Activated T-helper 1 cell treated with anti-CD3 and anti-CD28 coated beads, Interleukin-12 subunit alpha, Interleukin-12 subunit beta, Interleukin-2, Interleukin-4 antibody, amounts not matched to agents 30 ng/mL and 10 ng/mL and 1 ng/mL, durations not matched to agents 14 hours and 24 hours and 36 hours (primary cell): ENCODE measurements at places on chromosomes 6 and 20.

DNA sequence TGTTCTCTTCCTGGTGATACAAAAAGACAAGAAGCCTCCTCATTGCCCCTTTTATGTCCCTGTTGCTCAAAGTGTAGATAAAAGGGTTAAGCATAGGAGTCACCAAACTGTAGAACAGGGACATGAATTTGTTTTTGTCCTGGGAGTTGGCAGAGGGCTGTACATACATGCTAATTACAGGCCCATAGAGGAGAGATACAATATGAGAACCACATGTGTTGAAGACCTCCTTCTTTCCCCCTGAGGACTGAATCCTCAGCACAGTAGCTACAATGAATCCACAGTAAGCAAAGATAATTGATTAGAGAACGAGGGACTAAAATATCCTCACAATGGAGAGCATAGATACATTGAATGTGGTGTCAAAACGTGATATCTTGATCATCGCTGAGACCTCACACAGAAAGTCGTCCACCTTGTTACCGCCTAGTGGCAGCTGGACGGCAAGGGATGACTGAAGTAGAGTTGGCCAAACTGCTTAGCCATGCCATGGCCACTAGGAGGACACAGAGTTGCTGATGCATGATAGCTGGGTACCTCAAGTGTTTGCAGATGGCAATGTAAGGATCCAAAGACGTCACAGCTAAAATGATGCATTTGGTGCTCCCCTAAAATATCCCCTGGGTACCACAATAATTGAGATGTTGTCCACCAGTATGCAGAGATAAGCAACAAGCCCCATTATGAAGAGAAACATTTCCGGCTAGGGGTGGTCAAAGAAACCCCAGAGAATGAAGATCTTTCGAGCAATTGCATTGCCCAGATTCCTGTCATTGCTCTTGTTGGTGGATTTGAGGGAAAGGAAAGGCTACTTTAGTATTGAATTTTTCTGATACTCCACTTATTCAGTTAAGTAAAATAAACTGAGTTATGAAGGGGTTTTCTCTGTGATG lies 15.0 kb downstream of the OR2B3 start:
- peaks cover 6% of the 10 kb centered on the region for H3K27me3 ChIP-seq
- H3K36me3 ChIP-seq, result no peaks in the 10 kb centered on the region
- no peak overlapping the region for H3K27ac ChIP-seq
- no peak overlapping the region for H3K4me3 ChIP-seq
- DNase-seq, result no peak
- H3K4me1 ChIP-seq, result no peaks in the 10 kb centered on the region

DNA sequence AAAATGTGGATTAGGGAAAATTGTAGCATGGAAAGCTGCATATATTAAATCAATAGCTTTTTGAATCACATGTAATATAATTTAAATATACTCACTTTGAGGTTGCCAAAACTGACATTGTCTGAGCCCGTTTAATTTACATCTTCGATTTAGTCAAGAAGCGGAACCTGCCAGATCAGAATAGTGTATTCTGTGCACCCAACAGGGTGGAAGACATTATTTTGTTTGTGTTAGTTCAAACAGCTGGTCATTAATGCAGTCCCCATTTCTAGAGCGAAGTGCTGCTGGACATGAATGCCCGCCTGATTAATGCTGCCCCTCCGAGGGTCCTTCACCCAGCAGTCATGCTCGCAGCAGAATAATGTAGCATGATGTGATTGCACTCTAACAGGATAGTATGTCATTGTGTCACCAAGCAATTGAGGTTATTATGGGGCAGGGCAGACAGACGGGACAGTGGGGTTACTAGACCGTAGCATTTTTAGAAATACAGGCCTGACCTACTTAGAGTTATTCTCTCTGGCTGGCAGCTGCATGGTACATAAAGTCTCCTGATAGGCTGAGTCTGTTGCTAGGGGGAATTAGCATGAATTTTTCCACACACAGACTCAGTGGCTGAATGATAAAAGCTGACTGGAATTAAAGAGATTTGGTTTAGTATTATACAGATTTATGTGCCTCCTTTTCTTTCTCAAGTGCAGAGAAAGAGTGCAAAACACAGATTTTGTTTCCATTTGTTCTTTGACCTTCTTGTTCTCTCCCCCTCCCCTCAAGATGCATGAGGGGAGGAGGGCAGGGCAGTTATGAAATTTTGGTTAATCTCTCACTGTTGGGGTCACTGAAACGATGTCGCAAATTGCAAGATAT lies 147.1 kb downstream of the PRL start:
- no peak overlapping the region for H3K27ac ChIP-seq
- no peak overlapping the region for H3K4me3 ChIP-seq

- H3K36me3 ChIP-seq, result no peaks in the 10 kb centered on the region
- peak overlapping the region; percentile 84 for H3K4me3 ChIP-seq
- peaks cover 33% of the 10 kb centered on the region for H3K27me3 ChIP-seq
These were observed 26.1 kb downstream of the TTLL2 start for GRCh38 chr6:167350731-167351655.

GRCh38 chr6:153698637-153699036 lies 340.4 kb upstream of the OPRM1 start:
- no peaks in the 10 kb centered on the region for H3K36me3 ChIP-seq
- H3K4me1 ChIP-seq, result no peaks in the 10 kb centered on the region
- DNase-seq, result no peak
- no peaks in the 10 kb centered on the region for H3K27me3 ChIP-seq

DNA sequence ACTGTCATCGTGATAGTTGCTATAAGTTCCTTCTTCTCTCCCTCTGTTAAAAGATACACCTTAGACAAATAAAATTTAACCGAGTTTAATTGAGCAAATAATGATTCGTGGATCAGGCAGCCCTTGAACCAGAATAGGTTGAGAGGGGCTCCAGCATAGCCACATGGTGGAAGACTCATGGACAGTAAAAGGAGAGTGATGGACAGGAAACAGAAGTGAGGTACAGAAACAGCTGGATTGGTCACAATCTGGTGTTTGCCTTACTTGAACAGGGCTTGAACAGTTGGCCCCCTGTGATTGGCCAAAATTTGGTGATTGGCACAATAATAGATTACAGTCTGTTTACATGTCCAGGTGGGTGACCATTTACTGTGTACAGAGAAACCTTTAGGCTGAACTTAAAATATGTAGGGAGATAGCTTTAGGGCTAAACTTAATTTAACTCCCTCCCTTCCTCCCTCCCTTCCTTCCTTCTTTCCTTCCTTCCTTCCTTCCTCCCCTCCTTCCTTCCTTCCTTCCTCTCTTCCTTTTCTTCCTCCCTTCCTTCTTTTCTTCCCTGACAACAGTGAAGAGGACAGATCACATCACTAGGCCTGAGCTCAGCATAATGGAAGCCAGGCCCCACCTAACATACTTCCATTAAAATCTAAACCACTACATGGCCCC lies 531.8 kb upstream of the JARID2 start:
- H3K4me3 ChIP-seq, result no peak overlapping the region
- H3K4me1 ChIP-seq, result peaks cover 32% of the 10 kb centered on the region
- no peak for DNase-seq
- H3K27me3 ChIP-seq, result peaks cover 2% of the 10 kb centered on the region

DNA sequence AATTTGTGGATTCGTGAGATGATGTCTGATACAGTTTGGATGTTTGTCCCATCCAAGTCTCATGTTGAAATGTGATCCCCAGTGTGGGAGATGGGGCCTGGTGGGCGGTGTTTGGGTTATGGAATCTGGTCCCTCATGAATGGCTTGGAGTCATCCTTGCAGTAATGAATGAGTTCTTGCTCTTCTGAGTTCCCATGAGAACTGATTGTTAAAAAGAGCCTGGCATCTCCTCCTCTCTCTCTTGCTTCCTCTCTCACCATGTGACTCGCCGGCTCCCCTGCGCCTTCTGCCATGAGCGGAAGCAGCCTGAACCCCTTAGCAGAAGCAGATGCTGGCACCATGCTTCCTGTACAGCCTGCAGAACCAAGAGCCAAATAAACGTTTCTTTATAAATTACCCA lies 30.5 kb upstream of the RPP40 start:
- no peaks in the 10 kb centered on the region for H3K4me1 ChIP-seq
- no peak overlapping the region for H3K27ac ChIP-seq
- H3K36me3 ChIP-seq, result no peaks in the 10 kb centered on the region
- no peak for DNase-seq
- H3K27me3 ChIP-seq, result no peaks in the 10 kb centered on the region

- no peak overlapping the region for H3K27ac ChIP-seq
- H3K4me1 ChIP-seq, result no peaks in the 10 kb centered on the region
- H3K4me3 ChIP-seq, result no peak overlapping the region
- H3K27me3 ChIP-seq, result peaks cover 4% of the 10 kb centered on the region
- no peak for DNase-seq
These were observed 130.4 kb upstream of the QKI start for GRCh38 chr6:163284151-163284550.

GRCh38 chr6:84633771-84634170 lies 130.6 kb downstream of the TBX18 start:
- DNase-seq, result no peak
- no peaks in the 10 kb centered on the region for H3K27me3 ChIP-seq
- H3K27ac ChIP-seq, result no peak overlapping the region
- H3K4me1 ChIP-seq, result no peaks in the 10 kb centered on the region

- no peak overlapping the region for H3K27ac ChIP-seq
- no peak overlapping the region for H3K4me3 ChIP-seq
- no peaks in the 10 kb centered on the region for H3K4me1 ChIP-seq
These were observed 165.4 kb downstream of the CDH26 start for GRCh38 chr20:60123652-60124051.

GRCh38 chr20:59217794-59218280 lies 54.2 kb downstream of the ZNF831 start:
- no peak overlapping the region for H3K4me3 ChIP-seq
- DNase-seq, result no peak
- H3K36me3 ChIP-seq, result peaks cover 3% of the 10 kb centered on the region
- peaks cover 6% of the 10 kb centered on the region for H3K4me1 ChIP-seq

GRCh38 chr6:87618531-87618930 lies 28.6 kb downstream of the ORC3 start:
- DNase-seq, result no peak
- no peak overlapping the region for H3K27ac ChIP-seq
- peaks cover 17% of the 10 kb centered on the region for H3K4me1 ChIP-seq
- no peak overlapping the region for H3K4me3 ChIP-seq
- H3K27me3 ChIP-seq, result no peaks in the 10 kb centered on the region

DNA sequence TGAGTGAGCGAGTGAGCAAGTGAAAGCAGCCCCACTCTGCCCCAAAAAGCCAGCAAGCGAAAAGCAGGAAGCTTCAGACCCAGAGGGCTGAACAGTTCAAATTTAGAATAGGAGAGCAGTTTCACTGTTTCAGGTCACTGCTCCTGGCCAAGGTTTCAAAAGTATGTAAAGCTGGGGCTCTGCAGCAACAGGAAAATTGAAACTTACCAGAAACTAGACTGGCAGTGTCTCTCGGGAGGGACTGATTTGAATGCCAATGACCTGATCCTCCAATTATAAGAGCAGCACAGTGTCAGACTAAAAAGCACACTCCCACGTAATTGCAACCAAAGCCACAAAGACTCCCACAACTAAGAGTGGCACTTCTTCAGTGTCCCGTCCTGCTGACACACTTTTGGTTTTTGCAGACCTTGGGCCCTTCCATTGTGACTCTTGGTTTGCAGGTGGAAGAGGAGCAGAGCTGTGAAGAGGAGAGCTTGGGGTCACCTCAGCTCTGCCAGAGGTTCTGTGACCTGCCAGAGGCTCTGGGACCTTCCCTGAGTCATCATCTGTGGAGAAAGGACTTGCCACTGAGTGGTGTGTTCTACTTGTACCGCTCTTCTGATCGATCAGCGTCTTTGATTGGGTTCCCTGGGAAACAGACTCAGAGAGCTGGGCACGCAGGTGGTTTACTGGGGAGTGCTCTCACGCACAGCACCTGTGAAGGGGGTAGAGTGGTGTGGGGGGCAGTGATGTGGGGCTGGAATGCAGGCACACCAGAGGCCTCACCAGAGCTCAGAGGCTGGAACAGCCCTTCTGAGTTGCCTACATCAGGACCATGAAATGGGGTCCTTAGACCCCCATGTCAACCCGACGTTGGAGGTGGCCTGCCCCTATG lies 52.7 kb upstream of the PTGIS start:
- H3K4me3 ChIP-seq, result no peak overlapping the region
- peaks cover 10% of the 10 kb centered on the region for H3K27me3 ChIP-seq
- peaks cover 8% of the 10 kb centered on the region for H3K4me1 ChIP-seq
- peak; percentile 4 for DNase-seq
- peak overlapping the region; percentile 16 for H3K27ac ChIP-seq
- peaks cover 6% of the 10 kb centered on the region for H3K36me3 ChIP-seq
